ENCODE measurements at places on chromosomes 3 and 15. TPM values are rescaled to one million over a fixed set of nuclear protein-coding genes. Genes with fewer than 3 reads are reported as not detected.

The CATSPER2 gene
- total RNA-seq, result 3.5 TPM

The SLC12A1 gene
- total RNA-seq, result not detected

The SPCS1 gene
- total RNA-seq, result 93.2 TPM

The HSPBAP1 gene
- total RNA-seq, result 10.8 TPM

The CSTA gene
- not detected for total RNA-seq

The LCTL gene
- not detected for total RNA-seq

The SLC22A14 gene
- total RNA-seq, result 0.13 TPM

The LYSMD4 gene
- total RNA-seq, result 8.9 TPM

The THRB gene
- total RNA-seq, result 3.9 TPM

GRCh38 chr3:171446801-171447578 is 13.2 kb downstream of the TNIK start:
- H3K27ac ChIP-seq, result no peak overlapping the region
- DNase-seq, result peak; percentile 65
- H3K4me3 ChIP-seq, result no peak overlapping the region
- 0 out of 2 replicates have a peak, but pooled peaks cover 2% of the 10 kb centered on the region for H3K4me1 ChIP-seq
- no peaks in the 10 kb centered on the region for H3K36me3 ChIP-seq
- peaks cover 1% of the 10 kb centered on the region for H3K27me3 ChIP-seq

- H3K27me3 ChIP-seq, result no peaks in the 10 kb centered on the region
- no peak for DNase-seq
- no peaks in the 10 kb centered on the region for H3K4me1 ChIP-seq
- H3K27ac ChIP-seq, result no peak overlapping the region
- no peak overlapping the region for H3K4me3 ChIP-seq
Observed at GRCh38 chr3:125552401-125552800, 32.4 kb upstream of the SNX4 start.

GRCh38 chr3:134992586-134992985 is 197.5 kb downstream of the EPHB1 start:
- no peaks in the 10 kb centered on the region for H3K36me3 ChIP-seq
- peaks cover 11% of the 10 kb centered on the region for H3K27me3 ChIP-seq
- no peak for DNase-seq
- H3K4me3 ChIP-seq, result no peak overlapping the region
- no peak overlapping the region for H3K27ac ChIP-seq

- peak overlapping the region; percentile 91 for H3K27ac ChIP-seq
- DNase-seq, result no peak
- H3K4me3 ChIP-seq, result no peak overlapping the region
- H3K4me1 ChIP-seq, result peaks cover 52% of the 10 kb centered on the region
Observed at GRCh38 chr3:100045696-100046095, 68.6 kb downstream of the FILIP1L start.

GRCh38 chr15:92772061-92772460 is 116.5 kb upstream of the FAM174B start:
- no peaks in the 10 kb centered on the region for H3K27me3 ChIP-seq
- no peaks in the 10 kb centered on the region for H3K36me3 ChIP-seq
- no peak overlapping the region for H3K27ac ChIP-seq

DNA sequence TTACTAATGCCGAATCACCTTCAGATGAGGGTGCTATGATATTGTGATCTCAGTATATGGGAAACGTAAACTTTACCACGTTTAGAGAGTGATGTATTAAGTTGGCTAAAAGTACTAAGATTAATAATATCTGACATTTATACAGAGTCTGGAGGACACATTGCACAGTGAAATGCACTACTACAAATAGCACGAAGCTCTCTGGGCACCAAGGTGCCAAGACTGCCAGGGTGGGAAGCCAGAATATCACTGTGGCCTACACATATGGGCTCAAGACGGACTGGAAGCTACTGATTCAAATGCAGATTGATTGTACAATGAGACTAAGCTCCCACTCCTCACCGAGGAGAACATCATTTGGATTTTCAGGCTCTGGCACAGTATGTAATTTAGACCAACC is 113.3 kb upstream of the LIPC start:
- no peaks in the 10 kb centered on the region for H3K4me1 ChIP-seq
- H3K27ac ChIP-seq, result no peak overlapping the region
- no peak overlapping the region for H3K4me3 ChIP-seq
- no peaks in the 10 kb centered on the region for H3K36me3 ChIP-seq
- no peaks in the 10 kb centered on the region for H3K27me3 ChIP-seq

DNA sequence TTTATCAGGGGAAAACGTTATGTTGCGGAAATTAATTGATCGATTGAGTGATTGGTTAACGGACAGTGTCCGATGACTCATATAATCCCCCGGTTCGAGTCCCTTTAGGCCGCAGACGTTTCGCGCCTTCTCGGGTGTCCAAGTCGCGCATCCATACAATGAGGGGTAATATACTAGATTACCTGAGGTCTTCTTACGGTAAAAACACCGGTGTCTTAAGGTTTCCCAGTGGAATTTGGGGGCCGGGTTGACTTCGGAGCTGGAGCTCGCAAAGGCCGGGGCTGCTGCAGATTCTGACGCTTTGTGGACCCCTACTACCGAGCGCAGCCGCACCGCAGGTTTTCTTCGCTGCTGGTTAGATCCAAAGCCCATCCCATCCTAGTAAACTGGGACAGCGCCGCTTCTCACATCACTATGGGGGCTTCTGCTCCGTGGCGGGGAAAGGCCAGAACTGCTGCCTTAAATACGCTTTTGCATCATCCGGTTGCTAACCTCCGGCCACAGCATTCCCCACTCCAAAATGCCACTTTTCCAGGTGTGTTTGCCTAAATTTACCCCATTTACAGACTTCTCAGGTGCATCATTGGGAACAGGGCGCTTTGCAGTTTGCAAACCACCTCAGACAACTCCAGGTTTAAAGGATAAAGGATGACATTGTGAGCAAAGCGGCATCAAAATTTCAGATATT is 858 bp upstream of the SACM1L start:
- no peak for DNase-seq
- no peaks in the 10 kb centered on the region for H3K27me3 ChIP-seq
- peak overlapping the region; percentile 84 for H3K4me3 ChIP-seq

DNA sequence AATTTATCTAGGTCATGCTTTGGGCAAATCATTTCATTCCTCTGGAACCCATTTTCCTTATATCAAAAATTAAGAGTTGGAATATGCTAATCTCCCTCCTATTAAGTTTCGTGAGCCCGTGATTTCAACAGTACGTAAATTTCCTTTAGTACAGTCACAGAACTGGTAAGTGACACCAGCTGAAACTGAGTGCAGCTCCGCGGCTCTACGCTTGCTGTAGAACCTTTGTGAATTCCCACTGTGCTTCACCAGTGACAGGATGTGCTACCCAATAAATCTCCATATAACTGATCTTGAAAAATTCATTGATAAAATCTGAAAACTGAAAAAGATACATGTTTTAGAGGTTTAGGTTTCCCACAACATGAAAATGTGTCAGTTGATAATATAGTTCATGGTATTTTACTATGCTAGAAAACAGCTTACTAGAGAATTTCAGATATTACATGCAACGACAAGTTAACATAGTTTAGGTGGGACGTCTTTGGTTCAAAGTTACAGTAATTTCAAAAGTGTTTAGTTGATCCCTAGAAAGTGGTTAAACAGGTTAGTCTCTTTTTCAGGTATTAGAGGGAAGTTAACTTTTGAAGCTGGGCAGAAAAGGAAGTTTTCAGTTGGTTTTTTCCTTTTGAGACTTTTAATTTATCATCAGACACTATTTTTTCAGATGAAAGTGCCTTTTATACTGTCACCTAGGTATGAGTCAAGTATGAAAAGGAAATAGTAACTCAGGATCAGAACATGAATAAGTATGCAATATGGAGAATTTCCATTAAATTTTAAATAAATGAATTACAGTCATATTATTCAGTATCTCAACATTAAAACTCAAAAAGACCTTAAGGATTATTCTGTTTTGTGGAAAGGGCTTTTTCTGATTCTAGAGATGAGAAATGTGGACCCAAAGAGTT is 57.0 kb downstream of the PPARG start:
- H3K27me3 ChIP-seq, result no peaks in the 10 kb centered on the region
- peak overlapping the region; percentile 66 for H3K27ac ChIP-seq
- H3K4me3 ChIP-seq, result no peak overlapping the region
- no peaks in the 10 kb centered on the region for H3K36me3 ChIP-seq

- H3K36me3 ChIP-seq, result no peaks in the 10 kb centered on the region
- H3K4me1 ChIP-seq, result no peaks in the 10 kb centered on the region
- no peak for DNase-seq
- H3K27me3 ChIP-seq, result peaks cover 20% of the 10 kb centered on the region
- no peak overlapping the region for H3K27ac ChIP-seq
Observed at GRCh38 chr3:186277268-186277909, 84.6 kb downstream of the DGKG start.

DNA sequence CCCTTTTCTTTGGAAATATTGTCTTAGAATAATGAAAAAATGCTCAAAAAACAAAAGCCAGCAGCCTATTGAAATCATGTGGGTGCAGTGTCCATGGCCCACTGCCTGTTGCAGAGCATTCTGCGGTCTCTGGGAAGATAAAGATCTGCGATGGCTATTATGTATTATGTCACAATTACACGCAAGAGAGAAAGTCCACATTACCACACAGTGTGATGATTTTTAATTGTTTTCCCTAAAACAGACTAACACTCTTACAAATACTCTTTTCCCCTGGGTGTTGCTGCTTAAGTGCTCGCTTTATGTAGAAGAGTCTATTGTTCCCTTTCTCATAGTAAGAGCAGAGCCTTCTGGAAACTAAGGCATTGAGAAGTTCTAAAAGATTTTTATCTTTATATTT is 32.2 kb downstream of the SSR3 start:
- H3K27me3 ChIP-seq, result peaks cover 10% of the 10 kb centered on the region
- no peaks in the 10 kb centered on the region for H3K4me1 ChIP-seq
- no peak overlapping the region for H3K27ac ChIP-seq
- H3K36me3 ChIP-seq, result no peaks in the 10 kb centered on the region

DNA sequence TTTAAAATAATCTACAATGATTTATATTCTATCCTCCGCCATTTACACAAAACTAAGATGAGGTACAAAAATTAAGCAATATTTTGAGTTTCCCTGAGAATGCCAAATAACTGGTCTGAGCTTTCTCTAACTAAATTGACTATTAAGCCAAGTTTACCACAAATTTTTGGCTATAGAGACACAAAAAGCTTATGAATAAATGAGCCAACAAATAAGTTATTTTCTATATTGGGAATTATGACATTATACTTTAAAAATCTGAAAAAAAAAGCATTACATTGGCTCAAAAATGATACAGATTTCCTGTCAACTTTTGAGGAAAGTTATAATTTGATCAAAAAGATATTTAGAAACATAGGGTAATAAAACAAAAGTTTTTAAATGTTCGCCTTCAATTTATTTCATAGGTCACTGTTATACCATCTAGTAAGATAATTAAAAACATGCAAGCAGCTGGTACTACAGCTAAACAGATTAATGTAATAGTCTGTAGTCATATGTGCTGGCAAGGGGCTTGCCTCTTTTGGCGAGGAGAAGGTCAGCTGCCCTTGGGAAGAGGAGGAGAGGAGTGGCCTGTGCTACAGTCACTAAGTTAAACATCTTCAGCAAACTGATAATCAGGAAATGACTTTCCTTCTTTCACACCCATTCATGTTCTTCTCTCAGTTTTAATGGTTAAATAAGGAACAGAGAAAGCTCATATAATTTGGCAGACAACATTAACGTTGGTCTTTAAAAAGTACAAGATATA is 318.5 kb downstream of the TBC1D5 start:
- DNase-seq, result no peak
- H3K27ac ChIP-seq, result no peak overlapping the region
- peaks cover 2% of the 10 kb centered on the region for H3K4me1 ChIP-seq
- no peaks in the 10 kb centered on the region for H3K36me3 ChIP-seq
